Chondrocyte (in vitro differentiated cells): ENCODE measurements at places on chromosomes 4 and X. TPM values are rescaled to one million over a fixed set of nuclear protein-coding genes. Genes with fewer than 3 reads are reported as not detected.

DNA sequence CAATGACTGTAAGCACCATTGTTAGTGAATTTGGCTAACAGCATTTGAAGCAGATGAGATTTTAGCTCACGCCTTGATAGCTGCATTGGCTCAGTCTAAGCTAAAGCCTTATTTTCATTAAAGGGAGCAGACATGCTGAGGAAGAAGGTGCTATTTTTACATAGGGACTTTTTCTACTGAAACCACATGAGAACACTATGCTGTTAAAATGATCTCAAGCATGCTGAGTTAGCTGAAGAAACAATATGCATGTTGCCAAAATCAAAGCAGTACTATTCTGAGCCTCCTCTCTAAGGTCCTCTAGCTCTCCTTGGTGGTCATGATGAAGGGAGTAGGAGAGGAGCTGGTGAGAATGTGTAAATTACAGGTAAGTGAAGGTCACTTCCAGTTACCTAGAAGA is 134.4 kb upstream of the JADE1 start:
- DNase-seq: no peak

DNA sequence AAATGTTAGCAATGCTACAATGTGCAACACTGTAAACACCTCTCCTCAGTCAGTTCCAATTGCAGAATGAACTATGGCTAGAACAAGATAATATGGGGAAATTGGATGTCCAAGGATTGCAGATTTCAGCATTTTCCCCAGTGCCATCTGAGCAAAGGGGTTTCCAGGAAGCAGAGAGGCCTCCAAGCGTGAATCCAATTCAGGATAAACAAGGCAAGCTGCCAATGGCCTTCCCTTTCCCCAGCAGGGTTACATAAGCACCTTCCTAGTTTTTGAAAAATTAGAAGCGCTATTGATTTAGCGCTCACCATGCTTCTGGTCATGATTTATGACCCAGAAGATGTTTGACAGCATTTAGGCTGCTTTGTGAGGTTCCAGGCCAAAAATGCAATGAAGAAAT is 223.0 kb upstream of the GATB start:
- no peak for DNase-seq

GRCh38 chr4:14837860-14838259 is 164.4 kb upstream of the CPEB2 start:
- DNase-seq: no peak

- DNase-seq: no peak
Observed at GRCh38 chr4:94947681-94948108, 189.9 kb downstream of the BMPR1B start.

DNA sequence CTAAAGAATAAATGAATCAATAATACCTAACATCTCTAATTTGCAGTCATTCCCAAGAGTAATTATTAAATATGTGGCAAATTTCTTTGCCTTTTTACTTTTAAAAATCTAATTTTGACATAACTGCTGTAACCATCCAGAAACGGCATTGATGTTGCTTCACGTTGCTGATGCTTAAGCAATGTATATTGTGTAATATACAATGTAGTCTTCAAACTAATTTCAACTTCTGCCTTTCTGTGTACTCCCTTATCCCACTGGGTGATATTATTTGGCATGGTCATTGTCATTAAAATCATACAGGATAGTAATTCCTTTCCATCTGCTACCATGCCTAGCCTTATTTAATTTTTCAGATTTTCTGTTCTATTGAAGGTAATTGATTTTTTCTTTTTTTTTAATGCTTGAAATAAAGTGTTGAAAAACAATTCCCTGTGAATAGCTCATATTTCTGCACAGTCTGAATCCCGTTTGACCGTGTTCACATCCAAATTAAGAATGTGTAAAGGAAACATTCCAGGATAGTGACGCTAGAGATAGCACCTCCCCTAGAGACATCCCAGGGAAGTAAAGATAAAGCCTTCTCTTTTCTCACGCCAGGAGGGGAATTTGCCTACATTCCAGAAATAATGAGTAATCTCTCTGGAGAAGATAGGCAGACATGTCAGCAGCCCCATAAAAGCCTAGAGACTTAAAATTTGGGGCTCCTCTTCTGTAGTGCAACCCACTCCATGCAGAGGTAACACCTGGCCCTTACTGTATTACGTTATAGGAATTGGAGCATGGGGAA is 8.6 kb downstream of the FAM200B start:
- DNase-seq: no peak

- no peak for DNase-seq
Observed at GRCh38 chr4:7979652-7979968, 39.9 kb upstream of the AFAP1 start.

- no peak for DNase-seq
Observed at GRCh38 chr4:185598846-185599552, 63.7 kb upstream of the PDLIM3 start.

GRCh38 chr4:22434895-22435294 is 81.0 kb downstream of the ADGRA3 start:
- no peak for DNase-seq

Gene TMEM164
- 9.0 to 12.7 TPM (median 11.8 TPM) in 3 replicates for total RNA-seq

Gene ARHGAP36
- total RNA-seq: not detected in 3 replicates

Gene AFM
- total RNA-seq: not detected in 3 replicates

Gene SHROOM4
- total RNA-seq: 5.5 to 7.5 TPM (median 6.4 TPM) in 3 replicates

Gene PSAPL1
- not detected in 3 replicates for total RNA-seq
